ENCODE measurements at places on chromosomes 6 and 20. TPM values are rescaled to one million over a fixed set of nuclear protein-coding genes. Genes with fewer than 3 reads are reported as not detected.

The SAMD3 gene
- 2.1 TPM for total RNA-seq

The SCRT2 gene
- not detected for total RNA-seq

The FRS3 gene
- 4.8 TPM for total RNA-seq

The NKX2-2 gene
- total RNA-seq: not detected

The TTI1 gene
- 10.5 TPM for total RNA-seq

The ARMC12 gene
- 2.9 TPM for total RNA-seq

The FGD2 gene
- 40.9 TPM for total RNA-seq

The APCDD1L gene
- total RNA-seq: not detected

The KCNK17 gene
- total RNA-seq: 1.1 TPM

The OR2B6 gene
- total RNA-seq: not detected

GRCh38 chr6:41720262-41720620 lies 15.2 kb downstream of the TFEB start:
- DNase-seq: no peak

- DNase-seq: no peak
Measured at GRCh38 chr6:28865401-28866204, 58.2 kb downstream of the TRIM27 start.

- DNase-seq: no peak
Measured at GRCh38 chr6:145544041-145544440, 191.3 kb downstream of the EPM2A start.

DNA sequence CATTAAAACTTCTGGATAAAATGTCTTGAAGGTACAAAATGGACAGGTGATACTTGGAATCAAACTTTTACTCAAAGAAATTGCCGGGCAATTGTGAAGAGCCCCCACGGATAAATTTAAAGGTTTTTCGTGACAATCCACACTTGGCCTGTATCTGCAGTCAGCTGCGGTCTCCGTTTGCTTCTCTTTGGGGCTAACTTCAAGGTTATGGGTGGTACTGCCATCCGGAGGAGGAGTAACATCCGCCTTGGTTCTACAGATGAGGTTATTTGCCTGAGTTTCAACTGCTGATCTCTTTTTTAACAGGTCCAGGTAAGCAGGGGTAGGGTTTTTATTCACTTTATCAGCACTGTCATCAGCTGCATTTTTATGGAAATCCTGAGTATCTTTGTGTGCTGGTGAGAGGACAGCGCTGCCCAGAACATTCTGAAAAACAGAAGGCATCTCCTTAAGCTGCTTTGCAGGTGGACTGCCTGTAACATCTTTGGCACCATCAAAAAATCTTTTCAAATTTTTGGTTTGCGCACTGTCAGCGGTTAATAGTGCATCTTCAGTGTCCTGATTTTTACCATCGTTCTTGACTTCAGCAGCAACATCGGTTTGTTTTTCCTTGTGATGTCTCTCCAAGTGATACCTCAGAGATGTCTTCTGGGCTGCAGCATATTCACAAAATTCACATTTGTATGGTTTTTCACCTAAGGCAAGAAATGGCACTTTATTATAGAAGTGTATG lies 16.9 kb downstream of the ZNF217 start:
- DNase-seq: no peak

DNA sequence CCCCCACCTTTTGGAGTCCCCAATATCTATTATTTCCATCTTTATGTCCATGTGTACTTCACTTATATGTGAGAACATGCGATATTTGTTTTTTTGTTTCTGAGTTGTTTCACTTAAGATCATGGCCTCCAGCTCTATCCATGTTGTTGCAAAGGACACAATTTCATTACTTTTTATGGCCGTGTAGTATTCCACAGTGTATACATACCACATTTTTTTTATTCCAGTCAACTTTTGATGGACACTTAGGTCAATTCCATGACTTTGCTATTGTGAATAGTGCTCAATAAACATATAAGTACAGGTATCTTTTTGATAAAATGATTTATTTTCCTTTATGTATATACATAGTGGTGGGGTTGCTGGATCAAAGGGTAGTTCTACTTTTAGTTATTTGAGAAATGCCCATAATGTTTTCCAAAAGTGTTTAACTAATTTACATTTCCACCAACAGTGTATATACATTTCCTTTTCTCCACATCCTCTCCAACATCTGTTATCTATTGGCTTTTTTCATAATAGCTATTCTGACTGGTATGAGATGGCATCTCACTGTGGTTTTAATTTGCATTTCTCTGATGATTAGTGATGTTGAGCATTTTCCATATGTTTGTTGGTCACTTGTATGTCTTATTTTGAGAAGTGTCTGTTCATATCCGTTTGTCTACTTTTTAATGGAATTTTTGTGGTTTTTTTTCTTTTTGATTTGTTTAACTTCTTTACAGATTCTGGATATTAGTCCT lies 34.0 kb upstream of the COL10A1 start:
- DNase-seq: no peak

DNA sequence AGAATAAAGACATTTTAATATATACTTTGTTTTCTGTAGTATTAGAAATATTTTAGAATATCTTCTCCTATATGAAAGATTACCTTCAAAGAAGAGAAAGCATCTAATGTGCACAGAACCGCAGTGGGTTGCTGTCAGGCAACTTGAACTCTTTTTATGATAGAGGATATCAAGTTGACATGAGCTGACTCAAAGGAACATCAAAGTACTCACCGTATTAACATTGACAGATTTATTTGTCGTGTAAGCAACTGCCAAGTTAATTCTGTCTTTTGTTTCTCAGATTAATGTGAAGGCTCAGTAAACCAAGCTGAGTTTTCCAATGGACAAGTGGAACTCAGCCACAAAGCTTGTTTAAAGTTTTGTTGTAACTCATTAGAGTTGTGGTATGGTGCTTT lies 2.2 kb upstream of the GINM1 start:
- no peak for DNase-seq

- DNase-seq: no peak
Measured at GRCh38 chr6:162615016-162615705, 112.4 kb downstream of the PRKN start.

DNA sequence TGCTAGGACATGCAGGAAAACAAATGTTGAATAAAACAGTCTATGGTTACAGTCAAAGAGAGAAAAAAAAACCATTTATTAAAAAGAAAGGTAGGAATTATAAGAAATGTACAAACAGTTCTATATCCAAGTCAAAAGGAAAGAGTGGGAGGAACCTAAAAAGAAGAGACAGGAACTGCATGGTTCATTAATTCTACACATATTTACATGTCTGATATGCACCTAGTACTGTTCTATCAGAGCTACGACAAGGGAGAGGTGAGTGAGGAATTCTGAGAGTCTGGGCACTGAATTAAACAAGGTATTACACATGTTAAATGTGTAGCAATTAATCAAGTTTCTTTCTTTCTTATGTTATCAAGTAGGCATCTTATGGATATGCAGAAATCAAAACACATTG lies 41.9 kb downstream of the SYCP2 start:
- no peak for DNase-seq

DNA sequence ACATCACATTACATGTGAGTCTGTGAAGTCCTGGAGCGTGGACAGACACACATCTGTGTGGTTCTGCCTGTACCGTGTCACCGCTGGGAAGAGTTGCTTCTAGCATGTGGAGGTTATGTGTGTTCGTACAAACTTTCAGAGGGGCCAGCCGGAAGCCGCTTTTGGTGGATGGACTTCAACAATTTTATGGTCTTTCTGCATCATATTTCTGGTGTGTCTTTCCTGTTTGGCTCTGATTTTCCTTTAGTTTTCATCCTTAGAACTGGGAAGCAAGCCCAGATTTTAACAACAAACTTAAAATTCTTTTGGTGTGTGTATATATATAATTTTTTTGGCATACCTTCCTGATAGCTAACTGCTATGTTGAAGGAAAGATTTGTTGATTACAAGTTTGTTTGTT lies 71.2 kb downstream of the TIAM2 start:
- no peak for DNase-seq

DNA sequence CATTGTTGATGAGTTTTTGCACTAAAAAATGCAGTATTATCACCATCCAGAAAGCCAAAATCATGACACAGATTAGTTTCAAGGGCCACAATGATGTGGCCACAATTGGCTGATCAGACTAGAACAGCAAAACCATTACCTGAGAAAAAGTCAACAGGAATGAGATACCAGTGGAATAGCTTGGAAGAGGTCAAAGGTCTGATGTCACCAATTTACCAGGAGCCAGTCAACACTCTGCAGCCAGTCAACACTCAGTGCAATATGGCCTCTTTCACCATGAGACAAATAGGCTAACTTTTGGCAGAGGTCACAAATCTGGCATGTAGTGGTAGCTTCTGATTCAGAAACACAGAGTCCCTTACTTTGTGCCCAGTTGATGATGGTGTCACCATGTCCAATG lies 7.5 kb upstream of the ASIP start:
- DNase-seq: no peak

DNA sequence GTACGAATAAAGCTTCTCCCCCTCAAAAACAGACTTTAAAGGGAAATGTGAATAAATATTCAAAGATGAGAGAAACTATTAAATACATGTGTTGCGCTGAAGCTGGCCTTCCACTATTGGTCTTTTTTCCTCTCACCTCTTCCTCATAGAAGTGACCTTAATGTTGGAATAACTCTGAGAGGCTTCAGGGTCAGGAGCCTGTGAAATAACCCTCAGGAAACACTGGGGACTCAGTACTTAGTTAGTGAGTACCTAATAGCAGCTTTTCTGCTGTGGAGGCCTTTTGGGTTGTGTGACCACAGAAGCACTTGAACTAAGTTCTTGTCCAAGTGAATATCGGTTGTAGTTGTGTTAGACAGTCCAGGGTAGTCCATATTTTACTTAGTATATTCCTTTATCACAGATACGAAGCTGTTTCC lies 799 bp upstream of the SHPRH start:
- no peak for DNase-seq

DNA sequence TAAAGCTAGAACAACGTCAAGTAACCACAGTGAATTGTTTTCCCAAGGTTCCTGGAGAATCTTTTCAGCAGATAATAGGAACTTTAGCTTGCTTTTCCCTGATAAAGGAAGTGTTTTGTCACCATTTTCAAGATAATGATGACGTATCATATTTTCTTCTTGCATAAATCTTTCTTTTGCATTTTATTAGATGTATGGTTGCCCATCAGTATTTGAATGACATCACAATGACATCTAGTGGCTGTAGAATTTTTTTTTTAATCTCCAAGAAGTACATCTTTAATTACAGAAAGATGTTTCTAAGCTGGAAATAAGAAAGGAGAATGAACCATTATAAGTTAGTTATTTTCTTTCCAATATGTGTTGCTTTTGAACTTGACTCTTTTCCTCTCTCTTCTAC lies 83.0 kb downstream of the CENPW start:
- no peak for DNase-seq

- DNase-seq: no peak
Measured at GRCh38 chr6:156980515-156980914, 203.3 kb downstream of the ARID1B start.

GRCh38 chr6:42113936-42114636 lies 28.3 kb downstream of the C6orf132 start:
- no peak for DNase-seq

Data from tibial nerve (tissue), 4 donors.